ENCODE measurements at places on chromosomes 13 and 19.
A peak's percentile ranks its signal among the peaks of the same experiment; 100 is the strongest.

DNA sequence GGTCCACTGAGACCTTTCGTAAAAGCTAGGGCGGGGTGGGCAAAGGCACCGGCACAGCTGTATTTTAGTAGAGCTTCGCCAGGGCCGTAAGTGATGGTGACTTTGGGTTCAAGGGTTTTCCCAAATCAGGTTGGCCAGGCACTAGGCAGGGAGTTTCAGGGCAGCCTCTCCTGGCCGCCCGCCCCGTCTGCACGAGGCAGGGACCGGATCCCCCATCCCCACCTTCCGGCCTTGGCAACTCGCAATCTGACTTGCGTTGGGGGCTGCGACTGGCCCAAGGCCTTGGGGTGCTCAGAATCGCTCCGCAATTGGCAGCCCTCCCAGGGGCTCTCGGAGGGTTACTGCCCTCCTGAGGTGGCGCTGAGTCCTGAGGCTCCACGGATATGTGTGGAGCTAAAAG lies 4.1 kb upstream of the ZIC5 start:
- DNase-seq = no peak

DNA sequence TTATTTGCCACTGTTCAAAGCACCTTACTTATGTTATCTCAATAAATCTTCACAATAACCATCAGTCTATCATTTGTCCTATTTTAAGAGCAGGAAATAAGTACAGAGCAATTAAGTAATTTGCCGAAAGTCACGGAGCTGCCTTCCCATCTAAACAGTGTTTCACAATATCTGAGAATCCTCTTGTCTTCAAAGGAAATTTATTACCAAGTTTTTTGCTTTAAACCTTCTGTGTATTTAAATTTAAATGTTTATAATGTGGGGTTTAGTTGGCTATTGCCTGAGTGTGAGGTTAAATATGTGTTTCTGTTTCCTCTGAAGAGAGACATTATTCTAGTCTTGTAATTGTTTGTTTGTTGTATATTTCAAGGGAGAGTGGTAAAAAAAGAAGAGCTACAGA lies 633.1 kb downstream of the EFNB2 start:
- no peak for DNase-seq

GRCh38 chr13:44231786-44232516 lies 141.7 kb upstream of the SERP2 start:
- DNase-seq = no peak

DNA sequence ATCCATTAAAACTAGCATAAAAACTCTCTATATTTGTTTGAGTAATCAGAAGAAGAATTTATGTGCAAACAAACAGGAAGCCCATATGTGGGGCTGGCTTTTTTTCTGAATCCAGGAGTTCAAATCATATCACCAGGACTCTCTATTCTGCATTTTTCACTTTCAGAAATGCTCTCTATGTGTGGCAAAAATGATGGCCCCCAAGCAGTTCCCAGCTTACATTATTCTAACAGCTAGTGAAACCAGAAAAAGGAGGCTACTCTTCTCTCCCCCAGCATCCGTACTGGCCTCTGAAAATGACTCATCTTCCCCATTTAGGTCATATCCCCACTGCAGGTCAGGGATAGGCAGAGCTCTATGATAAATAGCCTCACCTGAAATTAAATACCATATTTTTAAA lies 20.4 kb downstream of the RBM26 start:
- peak; percentile 48 for DNase-seq

- no peak for DNase-seq
Measured at GRCh38 chr13:40968416-40969000, 50.6 kb downstream of the ELF1 start.

DNA sequence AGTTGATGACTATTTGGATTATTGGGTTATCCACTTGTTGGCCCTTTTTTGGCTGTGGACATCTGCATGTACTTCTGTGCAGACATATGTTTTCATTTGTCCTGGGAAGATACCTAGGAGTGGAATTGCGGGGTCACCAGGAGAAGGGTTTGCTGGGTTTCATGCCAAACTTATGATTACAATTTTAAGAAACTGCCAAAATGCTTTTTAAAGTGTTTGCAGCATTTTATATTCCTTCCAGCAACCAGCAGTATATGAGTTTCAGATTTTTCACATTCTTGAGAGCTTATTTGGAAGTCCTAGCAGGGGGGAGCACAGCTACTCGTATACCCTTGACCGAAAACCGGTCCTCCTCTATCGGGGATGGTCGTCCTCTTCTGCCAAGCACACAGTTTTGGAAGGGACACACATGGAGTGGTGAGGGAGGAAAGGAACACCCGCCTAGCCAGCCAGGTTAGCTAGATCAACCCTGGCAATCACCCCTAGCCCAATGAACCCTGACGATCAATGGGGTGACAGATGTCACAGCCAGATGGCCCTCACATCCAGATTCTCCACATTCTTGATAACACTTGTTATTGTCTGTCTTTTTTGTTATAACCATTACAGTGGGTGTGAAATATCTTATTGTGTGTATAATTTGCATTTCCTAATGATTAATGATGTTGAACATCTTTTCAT lies 26.7 kb upstream of the RNF113B start:
- no peak for DNase-seq

- DNase-seq = no peak
Measured at GRCh38 chr13:39688699-39689405, 33.4 kb downstream of the COG6 start.

- DNase-seq = no peak
Measured at GRCh38 chr19:55712804-55713631, 25.2 kb downstream of the NLRP9 start.

DNA sequence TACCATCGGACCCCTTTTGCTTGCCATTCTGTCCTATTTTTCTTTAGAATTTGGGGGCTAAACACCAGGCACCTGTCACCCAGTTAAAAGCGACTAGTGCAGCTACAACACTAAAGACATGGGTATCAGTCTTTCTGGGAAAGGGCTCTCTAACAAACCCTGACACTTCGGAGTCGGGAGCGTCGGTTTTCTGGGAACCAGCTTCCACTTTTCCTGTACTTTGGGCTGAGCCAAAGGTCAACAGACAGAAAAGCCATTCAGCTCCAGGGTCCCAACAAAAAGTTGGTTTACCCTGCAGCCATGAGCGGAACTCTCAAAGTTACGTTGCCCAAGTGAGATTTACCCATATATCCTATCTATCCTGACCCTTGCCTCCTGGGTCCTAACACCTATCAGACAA lies 337.0 kb upstream of the SLITRK5 start:
- DNase-seq = no peak

- DNase-seq = no peak
Measured at GRCh38 chr13:38398711-38399493, 49.3 kb downstream of the UFM1 start.

DNA sequence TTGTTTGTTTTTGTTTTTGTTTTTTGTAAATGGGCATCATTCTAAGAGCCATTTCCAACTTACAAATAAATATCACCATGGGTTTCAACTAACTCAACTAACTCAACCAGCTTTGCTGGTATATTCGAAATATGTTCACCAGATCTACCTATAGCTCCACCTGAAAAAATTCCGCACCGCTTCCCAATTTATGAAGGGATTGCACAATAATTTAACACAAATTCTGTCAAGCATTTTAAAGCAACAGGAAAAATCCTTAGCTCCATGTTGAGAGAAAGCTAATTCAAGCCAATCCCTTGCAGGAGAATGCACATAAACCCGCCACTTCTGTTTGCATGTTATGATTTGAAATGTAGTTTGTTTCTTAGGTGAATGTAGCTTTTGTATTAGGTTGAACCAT lies 417.8 kb downstream of the EFNB2 start:
- no peak for DNase-seq

DNA sequence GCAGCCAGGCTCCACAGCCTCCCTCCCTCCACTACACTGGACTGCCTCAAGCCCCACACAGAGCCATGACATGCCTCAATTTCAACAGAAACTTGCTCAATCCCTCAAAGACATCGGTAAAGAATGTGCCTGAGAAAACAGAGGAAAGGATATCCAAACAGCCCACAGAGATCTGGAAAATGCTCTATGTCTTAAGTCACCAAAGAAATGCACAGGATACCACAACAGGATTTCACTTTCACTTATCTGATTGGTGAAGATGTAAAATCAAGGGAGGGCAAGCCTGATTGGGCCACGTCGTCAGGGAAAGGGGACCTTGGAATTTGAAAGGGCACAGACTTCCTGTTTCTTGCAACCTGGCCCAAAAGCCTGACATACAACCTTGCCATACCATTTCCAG lies 14.2 kb downstream of the CACNA1A start:
- no peak for DNase-seq

DNA sequence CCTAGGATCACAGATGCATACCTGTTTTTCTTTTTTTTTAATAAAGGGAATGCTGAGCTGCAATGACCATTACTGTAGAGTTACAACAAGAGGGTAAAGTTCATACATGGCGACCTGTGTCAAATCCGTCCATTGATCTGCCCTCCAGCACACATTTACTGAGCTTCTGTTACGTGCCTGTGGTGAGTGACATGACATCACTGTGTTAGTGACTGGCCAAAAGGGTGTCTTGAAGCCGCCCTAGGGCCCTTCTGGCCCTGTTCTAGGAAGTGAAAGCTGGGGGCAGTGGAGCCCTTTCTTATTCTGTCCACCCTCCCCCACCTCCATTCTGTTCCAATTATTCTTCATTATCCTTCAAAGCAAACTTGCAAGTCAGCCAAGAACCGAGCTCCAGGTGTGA lies 66.3 kb downstream of the ZIC5 start:
- no peak for DNase-seq

DNA sequence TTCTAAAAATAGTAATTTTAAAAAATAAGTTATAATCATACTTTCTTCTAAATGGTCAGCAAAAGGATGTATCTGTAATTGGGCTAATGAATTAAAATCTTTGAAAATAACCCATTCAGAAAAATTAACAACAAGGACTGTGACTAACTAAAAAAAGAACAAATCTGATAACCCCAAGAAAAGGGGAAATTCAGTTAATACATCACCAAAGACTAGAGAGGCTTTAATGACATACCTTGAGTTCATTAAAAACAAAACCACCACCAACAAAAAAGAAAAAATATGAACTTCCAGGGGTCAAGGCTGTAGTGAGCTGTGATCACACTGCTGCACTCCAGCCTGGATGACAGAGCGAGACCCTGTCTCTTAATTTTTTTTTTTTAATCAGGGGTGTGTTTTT lies 121.8 kb downstream of the TBC1D4 start:
- no peak for DNase-seq

GRCh38 chr13:21957833-21958232 lies 287.0 kb downstream of the FGF9 start:
- no peak for DNase-seq

GRCh38 chr13:24985107-24985506 lies 110.8 kb upstream of the PABPC3 start:
- DNase-seq = no peak

DNA sequence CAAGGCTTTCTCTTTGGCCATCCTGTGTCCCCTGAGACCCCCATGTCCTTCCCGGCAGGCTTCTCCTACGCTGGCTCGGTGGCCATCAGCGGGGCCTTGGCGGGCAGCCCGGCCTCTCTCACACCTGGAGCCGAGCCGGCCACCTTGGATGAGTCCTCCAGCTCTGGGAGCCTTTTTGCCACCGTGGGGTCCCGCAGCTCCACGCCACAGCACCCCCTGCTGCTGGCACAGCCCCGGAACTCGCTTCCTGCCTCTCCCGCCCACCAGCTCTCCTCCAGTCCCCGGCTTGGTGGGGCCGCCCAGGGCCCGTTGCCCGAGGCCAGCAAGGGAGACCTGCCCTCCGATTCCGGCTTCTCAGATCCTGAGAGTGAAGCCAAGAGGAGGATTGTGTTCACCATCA lies 14.2 kb downstream of the PLEKHJ1 start:
- no peak for DNase-seq

DNA sequence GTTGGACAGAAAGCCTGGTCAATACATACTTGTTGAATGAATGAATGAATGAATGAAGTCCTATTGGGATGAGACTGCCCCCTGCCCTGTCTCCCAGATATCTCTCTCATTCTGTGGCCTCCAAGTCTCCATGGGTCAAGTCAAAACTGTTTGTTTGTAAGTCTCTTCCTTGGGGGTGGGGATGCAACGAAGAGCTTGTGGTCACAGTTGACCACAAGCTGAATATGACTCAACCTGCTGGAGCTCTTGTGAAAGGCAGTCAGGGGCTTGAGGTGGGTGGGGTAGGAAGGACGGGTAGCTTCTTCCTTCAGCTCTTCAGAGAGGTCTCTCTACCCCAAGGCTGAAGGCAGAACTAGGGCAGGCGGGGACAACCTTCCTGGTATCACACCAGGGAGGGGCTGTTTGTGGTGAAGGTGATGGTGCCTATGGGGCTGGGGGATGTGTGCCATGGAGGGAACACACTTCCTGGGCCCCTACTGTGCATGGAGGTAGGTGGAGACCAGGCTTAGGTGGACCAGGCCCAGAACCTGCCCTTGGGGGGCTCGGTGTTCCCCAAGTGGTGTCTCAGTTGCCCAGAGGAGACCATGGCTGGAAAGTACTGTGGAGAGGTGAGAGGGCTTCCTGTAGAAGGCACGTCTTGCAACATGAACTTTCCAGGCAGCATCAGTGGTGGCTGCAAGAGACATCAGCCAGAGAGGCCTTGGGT lies 8.0 kb downstream of the MYO1F start:
- peak; percentile 63 for DNase-seq

DNA sequence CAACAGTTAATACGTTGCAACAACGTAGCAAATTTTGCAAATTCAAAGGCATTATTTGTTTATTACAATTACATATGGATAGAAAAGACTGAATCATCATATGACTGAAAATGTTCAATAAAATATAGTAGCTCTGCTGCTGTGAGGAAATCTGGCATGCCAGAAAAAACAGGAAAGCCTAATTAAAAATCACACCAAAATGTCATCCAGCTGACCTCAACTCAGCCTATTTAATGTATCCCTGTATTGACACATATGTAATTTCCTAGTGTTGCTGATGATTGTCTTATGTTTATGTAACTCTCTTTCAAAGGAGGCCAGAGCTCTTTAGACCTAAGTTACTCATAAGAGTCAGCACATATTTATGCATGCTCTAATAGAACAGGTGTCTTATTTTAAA lies 495.0 kb downstream of the PCDH17 start:
- DNase-seq = no peak

- no peak for DNase-seq
Measured at GRCh38 chr19:11577451-11578257, at the start of gene ACP5. ACP5 (minus strand) TSS chr19:11577645; CDS start chr19:11577317, 328 bp downstream.

DNA sequence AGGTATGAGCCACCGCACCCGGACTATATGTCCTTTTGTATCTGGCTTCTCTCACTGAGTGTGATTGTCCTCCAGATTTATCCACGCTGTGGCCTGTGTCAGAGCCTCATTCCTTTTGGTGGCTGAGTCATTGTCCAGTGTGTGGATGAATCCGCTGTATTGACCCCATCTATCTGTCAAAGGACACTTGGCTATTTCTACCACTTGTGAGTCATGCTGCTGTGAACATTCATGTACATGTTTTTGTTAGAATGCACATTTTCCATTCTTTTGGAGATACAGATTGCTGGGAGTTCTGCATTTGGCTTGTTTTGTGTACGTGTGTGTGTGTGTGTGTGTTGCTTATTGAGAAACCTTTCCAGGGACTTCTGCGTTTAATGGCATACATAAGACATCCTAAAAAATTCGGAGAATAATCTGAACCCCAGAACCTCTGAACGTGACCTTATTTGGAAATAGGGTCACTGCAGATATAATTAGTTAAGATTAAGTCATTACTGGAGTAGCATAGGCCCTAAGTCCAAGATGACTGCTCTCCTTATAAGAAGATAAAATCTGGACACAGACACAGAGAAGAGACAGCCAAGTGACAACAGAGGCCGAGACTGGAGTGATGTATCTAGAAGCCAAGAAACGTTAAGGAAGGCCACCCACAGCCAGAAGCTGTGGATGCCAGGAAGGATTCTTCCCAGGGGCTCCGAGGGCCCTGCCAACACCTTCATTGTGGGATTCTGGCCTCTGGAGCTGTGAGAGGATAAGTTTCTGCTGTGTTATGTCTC lies 4.9 kb upstream of the GIPC3 start:
- no peak for DNase-seq
